ENCODE measurements at places on chromosomes 3 and 15. TPM values are rescaled to one million over a fixed set of nuclear protein-coding genes. Genes with fewer than 3 reads are reported as not detected.

Gene CDCP1
- 2.2 TPM for total RNA-seq

DNA sequence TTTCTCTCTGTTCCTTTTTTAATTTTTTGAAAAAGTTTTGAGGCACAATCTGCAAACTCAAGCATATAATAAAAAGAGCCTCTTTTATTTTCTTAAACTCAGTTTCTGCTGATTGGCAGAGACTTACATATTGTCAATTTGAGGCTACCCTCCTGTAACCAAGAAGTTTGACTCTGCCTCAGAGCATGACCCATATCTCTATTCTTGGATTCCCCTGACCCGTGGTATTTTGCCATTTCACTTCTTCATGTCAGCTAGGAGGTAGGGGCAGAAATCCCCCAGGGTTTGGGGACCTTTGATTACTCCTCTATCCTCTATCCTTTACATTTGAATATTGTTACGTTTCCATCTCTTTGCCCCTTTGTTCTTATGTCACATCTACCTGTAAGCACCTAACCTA lies 479.1 kb upstream of the ALCAM start:
- no peak for DNase-seq

Gene SCG5
- 6.0 TPM for total RNA-seq

Gene XCR1
- not detected for total RNA-seq

Gene XXYLT1
- total RNA-seq, result 42.6 TPM

- no peak for DNase-seq
These were observed 24.0 kb upstream of the SPTBN5 start for GRCh38 chr15:41917767-41918430.

GRCh38 chr3:5543047-5543446 lies 355.5 kb downstream of the EDEM1 start:
- DNase-seq, result no peak

Data from H7 (cell line).